ENCODE measurements at places on chromosomes 12 and 14. TPM values are rescaled to one million over a fixed set of nuclear protein-coding genes. Genes with fewer than 3 reads are reported as not detected.

DNA sequence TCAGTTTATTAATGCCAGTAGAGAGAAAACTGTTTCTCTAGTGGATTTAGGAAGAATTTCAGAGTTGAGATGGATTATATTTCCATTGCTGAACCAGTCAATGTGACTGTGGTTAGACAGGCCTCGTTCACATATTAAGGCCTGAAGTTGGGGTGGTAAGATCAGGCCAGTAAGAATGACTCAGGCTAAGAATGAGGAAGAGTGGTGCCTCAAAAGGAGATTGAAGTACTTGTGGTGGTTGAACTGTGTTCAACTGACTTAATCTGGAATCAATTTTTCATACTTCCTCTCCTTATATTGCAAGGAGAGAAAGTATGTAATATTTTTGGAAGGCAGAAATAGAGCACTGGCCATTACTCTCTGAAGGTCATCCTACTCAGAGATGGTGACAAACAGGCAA lies 37.8 kb upstream of the ATF7IP start:
- no peak for DNase-seq

CPSF2 gene
- polyA plus RNA-seq = 71.8 TPM

DNA sequence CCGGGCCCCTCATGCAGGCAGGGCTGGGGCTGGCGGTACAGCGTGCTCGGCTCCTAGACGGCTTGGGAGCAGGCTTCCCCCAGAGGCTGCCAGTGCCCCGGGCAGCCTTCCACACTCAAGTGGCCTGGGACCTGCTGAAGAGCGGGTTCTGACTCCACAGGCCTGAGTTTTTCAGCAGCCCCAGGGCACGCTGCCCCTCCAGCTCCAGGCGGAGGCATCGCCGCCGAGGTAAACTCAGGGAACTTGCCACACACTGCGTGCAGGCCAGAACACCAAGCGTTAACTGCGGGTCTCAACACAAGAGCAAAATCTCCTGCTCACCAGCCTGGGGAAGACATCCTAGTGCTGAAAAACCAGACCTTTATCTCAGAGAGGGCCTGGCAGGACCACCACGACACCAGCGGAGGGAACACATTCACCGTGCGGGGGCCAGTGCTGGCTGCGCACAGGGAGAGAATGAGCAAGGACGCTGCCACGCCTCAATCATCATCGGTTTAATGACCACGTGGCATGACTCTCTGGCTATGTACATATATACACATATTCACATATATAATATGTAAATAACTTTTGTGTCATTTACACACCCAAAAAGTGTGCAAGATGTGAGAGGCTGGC lies 21.3 kb downstream of the PSMC1 start:
- no peak for DNase-seq

DNA sequence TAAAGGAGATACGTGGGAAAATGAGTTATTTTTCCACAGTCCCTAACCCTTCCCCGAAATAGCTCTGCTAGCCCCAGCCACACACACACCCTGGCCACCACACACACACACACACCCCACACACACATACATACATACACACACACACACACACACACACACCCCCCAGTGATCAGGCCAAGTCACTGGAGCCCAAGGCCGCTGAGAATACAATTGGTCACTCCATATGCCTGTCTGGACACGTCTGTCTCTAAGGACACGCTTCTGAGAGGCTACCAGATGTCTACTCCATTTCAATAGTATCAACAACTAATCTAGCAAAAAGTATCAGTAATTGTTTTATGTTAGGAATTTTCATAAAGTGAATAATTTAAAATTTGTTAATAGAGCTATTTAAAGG lies 13.0 kb upstream of the DIABLO start:
- DNase-seq = no peak

GRCh38 chr14:24311837-24312615 lies 724 bp downstream of the LTB4R start:
- DNase-seq = no peak

DNA sequence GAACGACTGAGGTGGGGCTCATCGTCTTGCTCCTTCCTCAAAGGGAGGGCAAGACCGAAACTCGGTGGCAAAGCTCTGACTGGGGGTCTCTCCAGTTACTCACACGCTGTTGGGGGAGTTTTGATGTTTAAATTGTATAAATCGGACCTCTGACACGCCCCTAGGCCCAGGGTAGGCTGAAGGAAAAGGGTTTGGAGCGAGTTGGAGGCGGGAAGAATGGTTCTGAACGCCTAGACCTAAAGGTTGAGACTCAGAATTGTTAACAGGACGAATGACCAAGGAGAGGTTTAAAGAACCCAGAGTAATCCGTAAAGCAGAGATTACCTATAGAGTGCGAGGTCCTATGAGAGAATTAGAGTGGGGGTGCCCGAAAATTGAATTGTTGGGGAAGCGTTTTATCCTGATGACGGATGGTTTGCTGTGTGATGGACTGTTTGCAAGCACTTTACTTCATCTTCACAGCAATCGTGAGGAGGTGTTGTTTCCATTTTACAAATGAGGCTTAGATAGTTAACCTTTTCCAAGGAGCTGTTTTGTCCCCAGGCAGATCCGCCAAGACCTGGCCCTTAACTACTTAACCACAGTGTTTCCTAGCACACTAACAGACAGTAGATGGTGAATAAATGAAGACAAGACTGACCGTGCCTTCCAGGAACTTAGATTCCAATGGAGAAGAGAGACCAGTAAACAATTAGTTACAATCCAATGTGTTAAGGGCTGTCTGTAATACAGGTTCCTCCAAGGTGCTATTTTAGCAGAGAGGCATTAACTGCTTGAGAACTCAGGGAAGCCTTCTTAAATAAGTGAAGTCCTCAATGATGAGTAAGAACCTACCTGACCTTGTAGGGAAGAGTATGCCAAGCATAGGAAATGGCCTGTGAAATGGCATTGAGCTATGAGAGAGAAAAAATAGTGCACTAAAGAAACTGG lies 929 bp upstream of the UBE2N start:
- DNase-seq = no peak

DNA sequence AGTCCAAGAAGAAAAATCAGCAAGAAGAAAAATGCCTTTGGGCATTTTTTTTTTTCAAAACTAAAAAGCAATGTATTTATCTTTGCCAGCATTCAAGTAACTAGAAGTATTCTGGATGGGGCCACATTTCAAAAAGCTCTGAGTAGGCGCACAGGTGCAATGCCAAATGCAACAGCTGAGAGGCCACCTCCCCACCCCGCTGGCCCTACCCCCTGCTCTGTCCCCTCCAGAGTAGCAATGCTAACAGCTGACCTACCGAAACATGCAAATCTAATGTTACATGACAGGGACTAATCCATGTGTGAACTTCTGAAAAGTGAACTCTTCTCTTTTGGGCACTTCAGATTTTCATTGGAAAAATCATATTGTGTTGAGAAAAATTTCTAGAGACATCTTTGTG lies 153.7 kb upstream of the SLC38A2 start:
- DNase-seq = no peak

RERGL gene
- polyA plus RNA-seq = 10.5 TPM

TAS2R10 gene
- polyA plus RNA-seq = 4.4 TPM

DNA sequence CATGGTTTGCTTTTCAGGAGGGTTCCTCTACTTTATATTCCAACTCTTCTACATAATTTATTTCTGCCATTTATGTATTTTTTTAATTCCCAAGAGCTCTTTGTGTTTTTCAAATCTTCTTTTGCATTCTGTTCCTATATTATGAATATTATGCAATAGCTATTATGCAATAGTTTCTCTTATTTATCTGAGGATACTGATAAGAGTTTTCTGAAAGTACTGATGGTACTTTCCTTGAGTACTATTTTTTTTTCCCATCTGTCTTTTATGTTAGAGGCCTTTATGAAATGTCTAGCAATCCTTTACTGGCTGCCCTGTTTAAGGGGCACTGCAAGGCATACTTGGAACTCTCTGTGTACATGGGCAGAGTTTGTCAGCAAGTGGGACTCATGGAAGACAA lies 93.4 kb downstream of the SLC41A2 start:
- DNase-seq = no peak
